Naive thymus-derived CD4-positive, alpha-beta T cell (primary cell): ENCODE measurements at places on chromosomes 16 and 17. TPM values are rescaled to one million over a fixed set of nuclear protein-coding genes. Genes with fewer than 3 reads are reported as not detected.

The NUTF2 gene
- 40.4 TPM for total RNA-seq

The PKMYT1 gene
- 0.93 TPM for total RNA-seq

The CSH2 gene
- not detected in 2 replicates for total RNA-seq

The INCA1 gene
- total RNA-seq, result 0.42 TPM

The IL21R gene
- 31.4 TPM for total RNA-seq

The SOX8 gene
- total RNA-seq, result 4.7 TPM

The GPR142 gene
- not detected for total RNA-seq

The KRT23 gene
- not detected for total RNA-seq

The CEP20 gene
- total RNA-seq, result 32.6 TPM

The CCR7 gene
- 675 TPM for total RNA-seq

The CRYBA1 gene
- total RNA-seq, result not detected

The MXRA7 gene
- 3.2 and 3.9 TPM in 2 replicates for total RNA-seq

The KIF2B gene
- not detected for total RNA-seq

GRCh38 chr16:53734908-53735307 lies 31.0 kb downstream of the FTO start:
- DNase-seq, result no peak
- H3K4me1 ChIP-seq, result no peaks in the 10 kb centered on the region
- H3K27me3 ChIP-seq, result no peaks in the 10 kb centered on the region
- no peaks in the 10 kb centered on the region for H3K36me3 ChIP-seq
- no peak overlapping the region for H3K27ac ChIP-seq
- H3K4me3 ChIP-seq, result no peak overlapping the region

- no peaks in the 10 kb centered on the region for H3K36me3 ChIP-seq
- no peak overlapping the region for H3K4me3 ChIP-seq
- DNase-seq, result no peak
- H3K4me1 ChIP-seq, result no peaks in the 10 kb centered on the region
- H3K27me3 ChIP-seq, result no peaks in the 10 kb centered on the region
These were observed 265.5 kb downstream of the C16orf95 start for GRCh38 chr16:87051526-87052320.

GRCh38 chr17:59366773-59367656 lies 35.6 kb downstream of the YPEL2 start:
- H3K36me3 ChIP-seq, result no peaks in the 10 kb centered on the region
- no peak for DNase-seq
- no peaks in the 10 kb centered on the region for H3K27me3 ChIP-seq
- peaks cover 18% of the 10 kb centered on the region for H3K4me1 ChIP-seq
- H3K27ac ChIP-seq, result peak overlapping the region; percentile 70

DNA sequence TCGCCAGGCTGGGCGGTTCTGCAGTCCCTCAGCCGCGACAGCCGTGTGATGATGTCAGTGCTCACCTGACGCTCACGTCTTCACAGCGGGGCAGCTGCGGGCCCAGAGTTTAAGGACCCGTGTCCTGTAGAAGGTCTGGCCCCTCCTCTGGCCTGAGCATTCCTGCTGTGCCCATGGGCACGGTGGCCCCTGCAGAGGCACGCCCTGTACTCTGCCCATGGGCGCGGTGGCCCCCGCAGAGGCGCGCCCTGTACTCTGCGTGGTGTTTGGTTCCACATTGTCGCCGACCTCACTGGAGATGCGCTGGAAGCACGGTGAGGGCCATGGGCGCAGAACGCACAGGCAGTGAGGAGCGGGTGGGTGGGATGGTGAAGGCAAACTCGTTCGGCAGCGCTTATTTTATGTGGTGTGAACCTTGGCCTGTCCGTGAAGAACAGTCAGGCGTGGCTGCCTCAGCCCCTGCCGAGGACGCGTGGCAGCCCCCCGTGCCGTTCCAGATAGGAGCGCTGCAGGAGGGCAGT lies 122.0 kb downstream of the BANP start:
- H3K4me3 ChIP-seq, result no peak overlapping the region
- peaks cover 86% of the 10 kb centered on the region for H3K36me3 ChIP-seq
- H3K27ac ChIP-seq, result no peak overlapping the region

- no peaks in the 10 kb centered on the region for H3K4me1 ChIP-seq
- no peaks in the 10 kb centered on the region for H3K36me3 ChIP-seq
These were observed 292.5 kb downstream of the SOX9 start for GRCh38 chr17:72413077-72414031.

DNA sequence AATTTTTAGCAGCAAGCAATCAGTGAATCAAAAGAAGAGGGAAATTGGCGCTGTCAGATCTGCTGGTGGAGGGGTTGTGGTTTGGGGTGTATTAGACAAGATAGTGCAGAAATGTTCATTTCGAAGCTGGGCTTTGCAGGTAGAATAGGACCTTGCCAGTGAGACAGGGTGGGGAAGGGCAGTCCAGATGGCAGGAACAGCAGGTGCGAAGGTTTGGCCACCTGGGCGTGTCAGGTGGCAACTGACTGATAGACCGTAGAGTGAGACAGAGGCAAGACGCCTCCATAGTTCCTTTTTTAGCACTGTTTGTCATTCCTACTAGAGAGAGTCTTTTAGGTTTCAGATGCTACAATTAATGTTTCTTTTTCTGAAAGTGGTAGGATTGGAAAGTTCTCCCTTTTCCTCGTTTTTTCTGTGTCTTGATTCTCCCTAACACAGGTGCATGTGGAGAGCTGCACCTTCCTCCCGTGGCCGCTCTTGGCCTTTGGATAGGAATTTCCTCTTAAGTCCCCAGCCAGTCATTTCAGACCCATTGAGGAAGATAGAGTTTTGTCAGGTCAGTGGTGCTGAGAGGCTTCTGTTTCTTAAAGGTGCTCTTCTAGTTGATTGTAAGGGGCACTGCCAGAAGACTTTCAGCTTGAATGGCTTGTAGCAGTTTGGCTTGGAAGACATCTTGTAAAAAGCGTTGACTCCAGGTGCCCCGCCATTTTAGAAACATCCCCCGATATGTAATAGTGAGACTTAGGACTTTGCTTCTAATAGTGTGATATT lies 315.6 kb downstream of the SNX29 start:
- no peak overlapping the region for H3K27ac ChIP-seq
- H3K27me3 ChIP-seq, result no peaks in the 10 kb centered on the region
- no peak for DNase-seq
- H3K36me3 ChIP-seq, result no peaks in the 10 kb centered on the region

- H3K36me3 ChIP-seq, result no peaks in the 10 kb centered on the region
- peak within 1 kb of the TSS; percentile 46 for H3K4me3 ChIP-seq
- DNase-seq, result peak; percentile 46
- peaks cover 4% of the 10 kb centered on the region for H3K27me3 ChIP-seq
- peaks cover 12% of the 10 kb centered on the region for H3K4me1 ChIP-seq
These were observed at the start of gene SAMD14 for GRCh38 chr17:50129728-50130558. TSS of gene SAMD14 (minus strand) at chr17:50130160. CDS start at chr17:50124959, 5,201 bp downstream.

- peaks cover 51% of the 10 kb centered on the region for H3K4me1 ChIP-seq
- no peak for DNase-seq
- H3K27me3 ChIP-seq, result no peaks in the 10 kb centered on the region
- peak overlapping the region; percentile 89 for H3K27ac ChIP-seq
- peak overlapping the region; percentile 98 for H3K4me3 ChIP-seq
- H3K36me3 ChIP-seq, result peaks cover 16% of the 10 kb centered on the region
These were observed 1.9 kb downstream of the PFN1 start for GRCh38 chr17:4946312-4946976.

GRCh38 chr16:86039606-86040005 lies 140.6 kb downstream of the IRF8 start:
- no peaks in the 10 kb centered on the region for H3K4me1 ChIP-seq
- DNase-seq, result no peak
- H3K4me3 ChIP-seq, result no peak overlapping the region
- no peak overlapping the region for H3K27ac ChIP-seq

DNA sequence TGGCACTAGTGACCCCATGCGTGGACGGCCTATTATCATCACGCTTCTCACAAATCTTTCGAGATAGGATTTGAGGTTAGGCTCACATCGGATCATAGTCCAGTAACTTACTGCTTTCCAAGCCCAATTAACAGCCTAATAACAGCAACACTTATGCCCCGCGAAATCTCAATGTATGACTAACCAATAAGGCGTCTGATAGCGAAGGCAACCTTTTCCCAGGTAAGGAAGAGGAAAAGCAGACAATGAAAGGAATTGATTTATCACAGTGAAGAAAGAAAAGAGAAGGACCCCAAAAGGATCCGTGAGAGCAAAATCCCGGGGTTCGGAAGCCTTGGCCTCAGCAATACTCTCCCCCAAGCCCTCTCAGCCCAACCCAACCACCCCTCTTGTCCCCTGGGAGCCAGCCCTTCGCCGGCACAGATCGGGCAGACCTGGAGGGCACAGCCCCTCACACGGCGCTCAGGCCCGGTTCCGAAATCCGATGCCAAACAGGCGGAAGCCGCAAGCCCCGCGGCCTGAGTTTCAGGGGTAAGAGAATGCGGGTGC lies 534 bp downstream of the GPATCH8 start:
- H3K27me3 ChIP-seq, result no peaks in the 10 kb centered on the region
- peak overlapping the region; percentile 84 for H3K4me3 ChIP-seq
- peaks cover 28% of the 10 kb centered on the region for H3K4me1 ChIP-seq
- H3K27ac ChIP-seq, result peak overlapping the region; percentile 93
- DNase-seq, result no peak

- H3K27ac ChIP-seq, result peak overlapping the region; percentile 89
- DNase-seq, result peak; percentile 91
- H3K36me3 ChIP-seq, result peaks cover 7% of the 10 kb centered on the region
- H3K4me1 ChIP-seq, result peaks cover 70% of the 10 kb centered on the region
- H3K4me3 ChIP-seq, result peak overlapping the region; percentile 56
These were observed 25.8 kb downstream of the LITAF start for GRCh38 chr16:11560701-11561453.

- DNase-seq, result no peak
- H3K4me3 ChIP-seq, result no peak overlapping the region
- no peaks in the 10 kb centered on the region for H3K27me3 ChIP-seq
- no peak overlapping the region for H3K27ac ChIP-seq
These were observed 87.4 kb downstream of the MSI2 start for GRCh38 chr17:57343717-57344116.

- no peak for DNase-seq
- H3K36me3 ChIP-seq, result no peaks in the 10 kb centered on the region
- no peak overlapping the region for H3K4me3 ChIP-seq
- no peaks in the 10 kb centered on the region for H3K4me1 ChIP-seq
- H3K27me3 ChIP-seq, result no peaks in the 10 kb centered on the region
These were observed 21.2 kb upstream of the MSI2 start for GRCh38 chr17:57235124-57235523.

DNA sequence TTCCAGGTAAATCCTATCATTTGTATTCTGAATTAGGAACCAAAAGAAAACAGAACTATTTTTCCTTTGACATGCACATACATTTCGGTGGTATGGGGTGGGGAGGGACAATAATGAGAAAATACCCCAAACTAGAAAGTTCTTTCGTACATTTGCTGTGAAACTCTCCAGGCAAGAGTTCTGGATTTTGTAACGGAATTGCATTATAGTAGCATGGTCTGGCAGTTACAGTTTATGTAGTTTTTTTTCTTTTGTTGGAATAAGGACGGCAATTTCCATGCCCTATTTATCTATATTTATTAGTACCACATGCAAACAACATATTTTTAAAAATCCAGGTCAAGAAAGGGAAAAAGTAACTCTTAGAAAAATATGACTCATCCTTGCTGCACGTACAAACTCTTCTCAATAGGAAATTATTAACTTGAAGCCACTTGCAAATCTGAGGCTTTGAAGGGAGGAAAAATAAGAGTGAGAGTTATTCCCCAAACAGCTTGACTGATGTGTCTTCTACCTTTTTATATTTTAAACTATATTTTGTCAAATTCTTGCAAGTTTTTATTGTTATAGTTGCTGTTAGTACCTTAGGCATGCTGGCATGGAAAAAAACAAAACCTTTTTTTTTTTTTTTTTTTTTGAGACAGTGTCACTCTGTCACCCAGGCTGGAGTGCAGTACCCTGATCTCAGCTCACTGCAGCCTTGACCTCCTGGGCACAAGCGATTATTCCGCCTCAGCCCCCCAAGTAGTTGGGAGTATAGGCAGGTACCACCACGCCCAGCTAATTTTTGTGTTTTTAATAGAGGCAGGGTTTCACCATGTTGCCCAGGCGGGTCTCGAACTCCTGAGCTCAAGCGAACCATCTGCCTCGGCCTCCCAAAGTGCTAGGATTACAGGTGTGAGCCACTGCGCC lies 69.3 kb downstream of the WWP2 start:
- no peaks in the 10 kb centered on the region for H3K4me1 ChIP-seq
- peaks cover 5% of the 10 kb centered on the region for H3K36me3 ChIP-seq
- H3K4me3 ChIP-seq, result no peak overlapping the region
- no peak overlapping the region for H3K27ac ChIP-seq
- no peak for DNase-seq
- no peaks in the 10 kb centered on the region for H3K27me3 ChIP-seq

- no peak overlapping the region for H3K27ac ChIP-seq
- no peaks in the 10 kb centered on the region for H3K27me3 ChIP-seq
- no peaks in the 10 kb centered on the region for H3K4me1 ChIP-seq
These were observed 153.6 kb downstream of the C16orf95 start for GRCh38 chr16:87163637-87164036.

DNA sequence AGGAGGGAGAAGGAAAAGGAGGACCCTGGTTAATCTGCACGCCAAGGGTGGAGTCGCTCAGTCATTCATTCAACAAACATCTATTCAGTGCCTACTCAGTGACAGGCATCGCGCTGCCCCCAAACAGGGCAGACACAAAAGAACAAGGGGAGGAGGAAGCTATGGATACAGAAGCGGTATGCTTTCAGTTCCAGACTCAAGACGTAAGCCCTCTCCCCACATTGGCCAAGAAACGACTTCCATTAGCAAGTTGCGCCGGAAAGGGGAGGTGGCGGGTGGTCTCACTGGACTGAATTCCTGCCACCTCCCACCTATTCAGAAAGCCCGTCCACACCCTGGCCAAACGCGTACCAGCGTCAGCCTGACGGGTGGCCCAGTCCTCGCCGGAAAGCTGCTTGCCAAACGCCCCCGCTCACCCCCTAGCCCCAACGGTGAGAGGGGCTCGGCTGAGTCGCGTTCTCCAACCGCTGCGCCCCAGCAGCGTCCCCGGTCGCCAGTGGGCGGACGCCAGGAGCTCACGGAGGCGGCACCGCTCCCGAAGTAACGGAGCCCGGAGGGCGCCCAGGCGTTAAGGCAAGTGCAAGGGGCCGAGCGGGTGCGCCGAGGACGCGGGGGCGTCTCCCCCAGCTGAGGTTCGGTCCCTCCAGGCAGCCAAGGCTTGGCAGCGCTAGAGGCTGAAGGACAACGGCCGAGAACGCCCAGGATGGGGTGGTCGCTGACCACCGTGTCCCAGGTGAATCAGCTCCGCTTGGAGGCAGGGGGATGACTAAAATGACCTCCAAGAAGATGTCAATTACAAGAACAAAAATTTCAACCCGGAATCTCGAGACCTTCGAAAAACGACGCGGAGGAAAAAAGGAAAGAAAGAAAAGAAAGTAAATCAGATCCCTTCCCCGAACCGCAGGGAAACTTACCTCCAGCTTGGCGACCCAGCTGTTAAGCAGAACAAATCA lies 470.7 kb downstream of the SOX9 start:
- peaks cover 10% of the 10 kb centered on the region for H3K4me1 ChIP-seq
- peak overlapping the region; percentile 35 for H3K4me3 ChIP-seq
- H3K36me3 ChIP-seq, result no peaks in the 10 kb centered on the region
- H3K27ac ChIP-seq, result no peak overlapping the region

- H3K4me3 ChIP-seq, result no peak overlapping the region
- no peaks in the 10 kb centered on the region for H3K4me1 ChIP-seq
- H3K36me3 ChIP-seq, result no peaks in the 10 kb centered on the region
- no peak for DNase-seq
These were observed 7.4 kb upstream of the EPX start for GRCh38 chr17:58184986-58185761.
